ENCODE measurements at places on chromosomes 7 and 10.

DNA sequence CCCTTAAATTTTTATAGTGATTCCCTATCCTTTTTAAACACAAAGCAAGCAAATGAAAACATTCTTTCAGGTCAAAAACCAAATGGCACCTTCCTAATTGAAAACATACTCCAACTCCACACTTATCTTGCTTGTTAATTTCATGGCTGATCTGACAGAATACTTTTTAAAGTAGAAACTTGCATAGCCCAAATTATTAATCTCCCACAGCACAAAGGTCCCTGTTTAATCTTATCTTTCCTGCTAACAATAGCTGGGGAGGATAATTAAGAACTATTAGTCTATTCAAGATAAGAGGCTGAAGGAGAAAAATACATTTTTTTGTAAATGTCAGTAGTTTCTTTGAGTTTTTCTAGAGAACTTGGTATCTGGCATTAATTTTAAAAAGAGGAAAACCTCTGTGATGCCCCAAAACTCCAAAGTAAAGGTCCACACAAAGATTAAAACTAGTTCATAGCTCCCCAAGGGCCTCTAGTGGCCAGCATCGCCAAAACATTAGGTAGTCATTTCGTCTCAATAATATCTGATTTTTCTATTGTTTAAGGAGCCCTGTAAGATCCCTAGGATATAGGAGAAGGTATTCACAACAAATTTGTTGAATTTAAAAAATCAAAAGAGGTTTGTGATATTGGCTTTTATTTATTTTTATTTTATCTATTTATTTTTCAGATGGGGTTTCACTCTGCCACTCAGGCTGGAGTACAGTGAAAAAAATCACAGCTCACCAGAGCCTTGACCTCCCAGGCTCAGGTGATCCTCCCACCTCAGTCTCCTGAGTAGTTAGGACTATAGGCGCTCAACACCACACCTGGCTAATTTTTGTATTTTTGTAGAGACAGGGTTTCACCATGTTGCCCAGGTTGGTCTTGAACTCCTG lies 14.7 kb downstream of the CDNF start:
- DNase-seq, result no peak

DNA sequence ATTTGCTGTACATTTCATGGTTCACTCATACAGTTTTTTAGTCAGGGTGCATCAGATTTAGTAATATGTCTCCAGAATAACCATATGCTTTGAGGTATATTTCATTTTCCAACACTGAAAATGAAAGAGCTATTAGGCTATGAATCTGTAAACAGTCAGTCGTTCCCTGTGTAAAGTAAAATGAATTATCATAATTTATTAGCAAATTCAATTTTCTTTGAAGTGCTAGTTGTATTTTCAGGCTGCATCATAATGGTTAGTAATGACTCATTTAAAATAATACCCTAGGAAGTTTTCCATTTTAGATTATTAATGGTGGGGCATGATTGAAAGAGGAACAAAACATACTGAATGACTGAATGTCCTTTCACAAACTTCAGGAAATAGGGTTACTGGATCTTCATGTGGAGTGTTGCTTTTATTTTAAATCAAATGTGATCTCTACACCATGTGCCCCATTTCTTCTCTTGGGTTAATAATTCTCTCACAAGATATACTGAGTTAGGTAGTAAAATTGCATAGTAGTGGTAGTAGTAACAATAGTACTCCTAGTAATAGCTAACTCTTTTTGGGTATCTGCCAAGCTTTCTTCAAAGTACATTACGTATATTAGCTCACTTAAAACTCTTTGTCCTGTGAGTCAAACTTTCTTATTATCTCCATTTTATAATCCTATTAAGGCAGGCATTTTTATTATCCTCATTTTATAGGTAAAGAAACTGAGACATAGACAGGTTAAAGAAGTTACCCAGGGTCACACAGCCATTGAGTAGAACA lies 476.5 kb downstream of the SUGCT start:
- no peak for DNase-seq

GRCh38 chr7:90604383-90604782 lies 8.3 kb downstream of the CDK14 start:
- no peak for DNase-seq

DNA sequence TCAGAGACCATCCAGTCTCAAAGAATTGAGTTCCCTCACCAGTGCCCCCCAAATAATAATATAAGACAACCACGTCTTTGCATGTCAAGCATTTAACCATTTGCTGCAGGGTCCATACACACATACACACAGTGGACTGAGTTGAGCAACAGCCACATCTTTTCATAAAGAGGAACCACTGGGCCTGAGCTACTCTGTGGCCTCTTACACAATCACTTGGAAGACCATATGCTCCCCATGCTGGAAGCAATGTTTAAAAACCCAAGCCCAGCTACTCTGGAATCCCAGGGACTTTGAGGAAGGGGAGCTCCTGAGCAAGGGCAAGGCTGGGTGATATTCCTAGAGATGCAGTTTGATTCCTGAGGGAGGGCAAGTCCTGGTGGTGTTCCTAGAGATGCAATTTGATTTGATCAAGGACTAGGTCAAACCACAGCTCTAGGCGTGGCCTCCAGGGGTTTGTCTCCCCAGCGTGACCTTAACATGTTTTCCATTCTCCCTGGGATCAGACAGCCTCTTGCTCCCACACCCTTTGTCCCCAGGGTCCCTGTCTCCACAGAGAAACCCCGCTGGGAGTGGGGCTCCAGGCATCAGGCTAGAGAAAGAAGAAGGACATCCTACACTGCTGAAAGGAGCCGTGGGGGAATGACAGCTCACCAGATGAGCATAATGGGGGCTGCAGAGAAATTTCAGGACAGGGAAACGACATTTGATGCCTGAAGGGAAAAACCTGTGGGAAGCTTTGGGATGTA lies 376.2 kb upstream of the MGMT start:
- no peak for DNase-seq

DNA sequence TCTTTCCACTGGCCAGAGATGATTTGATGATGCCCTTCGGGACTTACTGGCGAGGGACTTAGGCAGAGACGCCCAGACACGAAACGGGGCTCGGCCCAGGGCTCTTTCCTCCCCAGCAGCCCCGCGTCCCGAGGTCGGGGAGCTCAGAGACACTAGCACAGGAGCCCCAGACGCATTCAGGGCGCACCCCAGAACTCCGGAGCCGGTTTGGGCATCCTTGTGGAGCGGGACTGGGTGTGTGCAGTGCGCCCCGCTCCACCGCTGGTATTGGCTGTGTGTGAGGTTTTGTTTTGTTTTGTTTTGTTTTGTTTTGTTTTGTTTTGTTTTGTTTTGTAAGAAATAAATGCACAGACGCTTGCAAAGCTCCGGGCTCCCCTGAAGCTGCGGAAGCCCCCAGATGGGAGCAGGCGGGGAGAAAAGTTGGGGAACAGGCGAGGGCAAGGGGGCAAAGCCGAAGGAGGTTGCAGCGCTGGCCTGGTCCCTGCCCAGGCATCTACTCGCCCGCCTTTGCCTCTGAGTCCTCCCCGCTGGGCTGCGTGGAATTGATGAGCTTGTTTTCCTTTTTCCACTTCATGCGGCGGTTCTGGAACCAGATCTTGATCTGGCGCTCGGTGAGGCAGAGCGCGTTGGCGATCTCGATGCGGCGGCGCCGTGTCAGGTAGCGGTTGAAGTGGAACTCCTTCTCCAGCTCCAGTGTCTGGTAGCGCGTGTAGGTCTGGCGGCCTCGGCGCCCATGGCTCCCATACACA lies 1.9 kb upstream of the HOXA5 start:
- DNase-seq, result no peak
